ENCODE measurements at places on chromosomes 3 and 15. TPM values are rescaled to one million over a fixed set of nuclear protein-coding genes. Genes with fewer than 3 reads are reported as not detected.

- H3K4me3 ChIP-seq: no peak overlapping the region
- no peaks in the 10 kb centered on the region for H3K27me3 ChIP-seq
- DNase-seq: no peak
- no peaks in the 10 kb centered on the region for H3K36me3 ChIP-seq
- no peaks in the 10 kb centered on the region for H3K4me1 ChIP-seq
Measured at GRCh38 chr3:84141571-84141970, 817.2 kb upstream of the CADM2 start.

- no peaks in the 10 kb centered on the region for H3K4me1 ChIP-seq
- no peaks in the 10 kb centered on the region for H3K27me3 ChIP-seq
- no peak for DNase-seq
- H3K4me3 ChIP-seq: no peak overlapping the region
- no peaks in the 10 kb centered on the region for H3K36me3 ChIP-seq
Measured at GRCh38 chr3:69180869-69181591, 58.6 kb upstream of the LMOD3 start.

GRCh38 chr3:126661532-126662364 lies 6.8 kb upstream of the TXNRD3 start:
- no peaks in the 10 kb centered on the region for H3K4me1 ChIP-seq
- H3K36me3 ChIP-seq: no peaks in the 10 kb centered on the region
- no peak overlapping the region for H3K27ac ChIP-seq
- H3K4me3 ChIP-seq: no peak overlapping the region

DNA sequence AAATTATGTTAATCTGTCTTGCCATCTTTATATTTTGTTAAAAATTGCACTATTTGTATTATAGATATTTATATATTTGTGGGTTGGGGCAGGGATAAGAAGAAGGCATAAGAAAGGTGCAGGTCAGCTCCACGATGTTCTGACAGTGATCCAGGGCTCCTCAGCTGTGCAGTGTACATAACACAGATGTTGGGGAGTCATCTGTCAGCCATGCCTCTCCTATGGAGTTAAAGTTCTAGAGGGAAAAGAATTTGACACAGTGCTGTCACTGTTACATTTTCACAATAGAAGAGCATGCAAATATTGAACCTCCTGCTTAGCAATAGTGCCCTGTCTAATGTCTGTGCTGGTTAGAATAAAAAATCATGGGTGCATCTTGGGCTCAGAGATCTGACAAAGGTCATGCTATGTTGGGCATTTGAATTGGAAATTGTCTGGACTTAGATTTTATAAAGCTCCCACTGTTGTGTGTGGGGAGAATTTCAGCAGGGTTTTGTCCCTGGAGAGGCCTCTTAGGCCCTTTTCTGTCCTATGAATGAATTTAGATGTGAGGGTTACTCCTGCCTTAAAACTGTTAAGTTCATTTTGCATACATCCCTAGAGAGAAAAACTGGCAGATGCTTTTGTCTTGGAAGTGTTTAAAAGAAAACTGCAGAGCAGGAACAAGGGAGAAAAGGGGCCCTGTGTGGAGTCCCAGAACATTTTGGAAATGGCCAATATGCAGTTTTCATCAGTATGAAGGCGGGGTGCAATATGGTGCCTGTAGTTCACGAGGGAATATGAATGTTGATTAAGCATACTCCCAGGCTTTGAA lies 20.4 kb downstream of the CDIN1 start:
- no peak overlapping the region for H3K27ac ChIP-seq
- DNase-seq: no peak

- DNase-seq: no peak
- no peak overlapping the region for H3K27ac ChIP-seq
Measured at GRCh38 chr15:48411971-48412591, 80.9 kb downstream of the DUT start.

Gene NBEAL2
- polyA plus RNA-seq: 4.9 TPM

Data from naive thymus-derived CD4-positive, alpha-beta T cell (primary cell).